SHP77 (cell line): ENCODE measurements at places on chromosomes 6 and 20.

DNA sequence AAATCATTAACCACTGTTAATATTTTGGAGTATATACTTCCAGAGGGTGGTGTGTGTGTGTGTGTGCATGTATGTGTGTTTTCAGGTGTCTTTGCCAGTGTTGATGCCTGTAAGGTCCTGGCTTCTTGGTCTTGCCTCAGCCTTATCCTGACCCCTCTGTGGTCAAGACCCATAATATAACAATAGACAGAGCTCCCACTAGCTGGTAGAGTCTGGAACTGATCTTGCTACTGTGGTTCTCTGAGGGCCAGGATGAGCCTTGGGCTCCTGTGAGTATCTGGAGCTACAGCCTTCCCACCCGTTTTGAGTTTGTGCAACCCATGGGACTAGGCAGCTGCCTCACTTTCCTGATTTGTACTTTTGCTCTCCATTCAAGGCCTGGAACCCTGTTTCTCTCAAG, 191.0 kb downstream of the IBTK start:
- DNase-seq: no peak

DNA sequence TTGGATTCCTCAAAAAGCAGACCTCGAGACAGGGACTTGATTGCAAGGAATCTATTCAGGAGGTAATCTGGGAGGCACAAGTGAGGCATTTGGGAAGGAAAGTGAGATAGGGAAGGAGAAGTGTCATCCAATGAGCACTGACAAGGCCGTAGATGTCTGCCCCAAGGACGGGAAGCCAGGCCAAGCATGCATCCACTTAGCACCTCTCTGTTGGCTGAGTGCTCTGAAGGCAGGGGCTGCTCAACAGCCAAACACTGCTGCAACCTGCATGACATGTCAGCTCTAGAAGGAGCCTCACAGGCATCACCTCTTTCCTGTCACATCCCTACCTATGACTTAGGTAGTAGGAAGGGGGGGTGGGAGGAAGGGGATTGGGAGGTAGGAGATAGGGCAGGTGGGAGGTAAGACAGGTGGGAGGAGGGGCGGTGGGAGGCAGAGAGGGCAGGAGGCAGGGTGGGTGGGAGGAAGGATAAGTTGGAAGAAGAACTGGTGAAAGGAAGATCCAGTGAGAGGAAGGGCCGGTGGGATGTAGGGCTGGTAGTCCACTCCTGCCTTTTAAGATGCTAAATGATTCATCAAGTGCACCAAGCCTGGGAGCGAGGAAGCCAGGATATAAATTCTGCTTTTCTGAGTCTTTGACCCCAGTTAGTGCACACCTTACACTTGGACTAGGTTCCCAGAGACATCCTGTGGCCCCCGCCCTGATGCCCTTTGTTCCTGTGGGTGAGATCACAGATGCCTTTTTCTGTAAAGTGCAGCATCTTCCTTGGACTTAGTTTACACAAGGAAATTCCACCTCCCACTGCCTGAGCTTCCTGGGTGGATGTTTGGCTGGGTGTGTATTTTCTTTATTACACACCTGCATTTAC, 83.8 kb upstream of the NXT1 start:
- DNase-seq: no peak

DNA sequence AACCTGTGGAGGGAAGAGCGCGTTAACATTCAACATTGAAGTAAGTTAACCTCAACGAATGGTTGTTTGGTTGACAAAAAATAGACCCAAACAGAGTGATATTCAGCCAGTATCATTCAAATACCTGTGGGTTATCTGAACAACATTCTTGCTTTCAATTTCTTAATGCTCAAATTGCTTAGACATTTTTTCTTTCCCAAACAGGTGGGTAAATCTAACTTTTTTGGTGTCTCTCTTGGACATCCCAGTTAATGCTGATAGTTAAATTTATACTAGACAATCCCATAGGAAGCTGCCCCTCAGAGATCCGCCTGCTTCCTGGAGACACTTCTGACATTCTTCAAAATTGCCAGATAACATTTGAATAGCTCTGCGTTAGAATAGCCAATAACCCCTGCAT, 14.1 kb upstream of the PFDN4 start:
- no peak for DNase-seq

DNA sequence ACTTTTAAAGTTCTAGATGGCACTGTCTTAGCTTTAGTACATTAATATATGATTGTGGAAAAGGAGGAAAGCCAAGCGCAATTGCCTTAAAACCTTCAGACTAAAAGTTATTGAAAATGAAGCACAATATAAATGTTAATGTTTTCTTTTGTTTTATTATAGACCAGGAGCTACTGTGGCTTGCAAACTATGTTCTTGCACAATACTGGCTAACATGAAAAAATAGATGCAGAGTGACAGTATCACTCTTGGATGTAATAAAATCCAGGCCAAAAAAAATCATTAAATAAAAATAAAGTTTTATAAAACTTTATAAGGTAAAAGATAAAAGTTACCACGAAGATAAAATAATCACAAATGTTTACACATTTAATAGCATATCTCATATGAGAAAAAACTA, 18.3 kb upstream of the PLN start:
- DNase-seq: no peak

GRCh38 chr6:163971841-163972838, 557.6 kb downstream of the QKI start:
- DNase-seq: no peak

- DNase-seq: no peak
Observed at GRCh38 chr20:24453869-24454268, 15.6 kb upstream of the SYNDIG1 start.

DNA sequence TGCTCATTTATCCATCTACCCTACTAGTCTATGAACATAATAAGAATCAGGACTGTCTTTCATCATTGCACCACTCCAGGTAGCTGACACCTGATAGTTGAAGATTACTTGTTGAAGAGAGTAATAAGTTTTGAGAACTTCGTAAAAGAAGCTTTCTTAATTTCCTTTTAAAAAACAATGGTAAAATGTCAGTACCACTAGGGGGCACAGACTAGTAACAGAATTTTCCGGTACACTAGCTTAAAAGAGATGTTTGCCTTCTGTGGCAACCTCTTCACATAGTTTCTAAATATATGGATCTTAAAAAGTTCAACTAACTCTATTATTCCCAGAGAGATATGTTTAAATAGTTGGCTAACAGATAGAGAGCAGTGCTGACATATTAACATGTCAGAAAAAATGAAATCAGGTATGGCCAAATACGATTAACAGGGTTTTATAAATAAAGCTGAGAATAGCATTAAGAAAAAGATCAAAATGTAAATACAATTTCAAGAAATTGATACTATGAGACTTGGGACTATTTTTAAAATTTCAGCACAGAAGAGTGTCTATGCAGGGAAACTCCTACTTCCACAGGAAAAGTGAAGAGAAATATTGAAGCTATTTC, 5.4 kb upstream of the KCNQ5 start:
- peak; percentile 10 for DNase-seq

GRCh38 chr20:20549267-20549612, 163.2 kb downstream of the RALGAPA2 start:
- peak; percentile 86 for DNase-seq

DNA sequence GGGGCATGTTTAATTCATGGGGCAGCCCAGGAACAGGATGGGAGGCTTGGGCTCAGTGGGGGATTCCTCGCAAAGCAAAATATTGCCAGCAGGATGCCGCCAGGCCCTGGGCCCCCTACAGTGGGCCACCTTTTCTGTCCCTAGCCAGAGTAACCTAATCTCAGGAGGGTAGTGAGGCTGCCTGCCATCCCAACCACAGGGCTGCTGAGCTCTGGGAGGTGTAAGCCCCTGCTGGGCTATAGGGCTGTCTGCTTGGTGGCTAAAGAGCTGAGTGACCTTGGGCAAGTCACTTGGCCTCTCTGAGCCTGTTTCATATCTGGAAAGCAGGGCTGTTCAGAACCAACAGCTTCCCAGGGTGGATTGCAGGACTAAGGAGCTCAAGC, 35.7 kb upstream of the CDH22 start:
- no peak for DNase-seq

GRCh38 chr20:18663932-18664331, 76.1 kb downstream of the DTD1 start:
- no peak for DNase-seq

DNA sequence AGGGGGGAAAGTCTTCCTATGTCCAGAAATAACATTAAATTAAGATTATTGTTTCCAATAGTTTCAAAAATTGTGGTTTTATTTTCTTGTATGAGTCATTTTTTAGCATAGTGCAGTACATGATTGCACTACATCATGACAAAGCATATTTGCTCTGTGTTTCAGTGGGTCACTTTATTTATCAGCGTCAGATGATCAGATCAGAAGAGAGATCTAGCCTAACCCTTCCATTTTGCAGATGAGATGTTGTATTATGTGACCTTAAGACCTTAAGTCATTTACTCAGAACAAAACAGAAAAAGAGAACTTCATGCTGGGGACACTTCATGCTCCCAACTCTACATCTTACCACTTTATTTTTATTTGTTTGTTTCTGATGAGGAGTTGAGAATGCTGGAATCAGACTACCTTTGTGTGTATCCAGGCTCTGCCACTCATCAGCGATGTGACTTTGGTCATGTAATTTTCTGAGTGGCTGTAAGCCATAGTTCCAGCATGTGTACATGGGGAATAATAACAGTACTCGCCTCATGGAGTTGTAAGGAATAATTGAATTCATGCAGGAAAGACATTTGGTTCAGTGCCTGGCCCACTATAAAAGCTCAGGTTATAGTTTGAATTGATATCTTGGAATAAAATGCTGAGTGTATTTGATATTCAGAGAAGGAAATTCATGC, 13.5 kb downstream of the EYA4 start:
- no peak for DNase-seq

GRCh38 chr20:49594143-49594930, 26.4 kb upstream of the PTGIS start:
- DNase-seq: no peak

DNA sequence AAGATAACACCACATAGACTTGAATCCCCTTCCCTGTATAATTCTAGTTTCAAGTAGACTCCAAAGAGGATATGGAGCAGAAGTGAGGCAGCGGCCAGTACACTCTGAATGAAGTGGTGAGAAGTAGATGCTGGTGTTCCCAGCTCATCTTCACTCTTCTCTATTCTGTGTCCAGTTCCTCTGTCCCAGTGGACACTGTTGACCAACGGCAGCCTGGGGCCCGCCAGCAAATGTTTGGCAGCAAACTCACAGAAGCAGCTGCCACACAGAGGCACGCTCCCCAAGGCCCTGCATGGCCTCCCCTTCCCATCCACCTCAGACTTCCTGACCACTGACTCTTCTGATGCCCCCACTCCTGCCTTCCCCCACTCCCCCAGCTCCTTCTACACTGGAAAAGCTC, 358.9 kb upstream of the ID4 start:
- DNase-seq: no peak

GRCh38 chr6:32151863-32152768, at the start of gene PRRT1:
PRRT1 (minus strand) TSS chr6:32151939; CDS start chr6:32151827, 112 bp downstream.
- DNase-seq: no peak

GRCh38 chr6:168967281-168967925, 286.2 kb downstream of the THBS2 start:
- no peak for DNase-seq

GRCh38 chr6:128395188-128395587, 125.2 kb downstream of the PTPRK start:
- DNase-seq: no peak

DNA sequence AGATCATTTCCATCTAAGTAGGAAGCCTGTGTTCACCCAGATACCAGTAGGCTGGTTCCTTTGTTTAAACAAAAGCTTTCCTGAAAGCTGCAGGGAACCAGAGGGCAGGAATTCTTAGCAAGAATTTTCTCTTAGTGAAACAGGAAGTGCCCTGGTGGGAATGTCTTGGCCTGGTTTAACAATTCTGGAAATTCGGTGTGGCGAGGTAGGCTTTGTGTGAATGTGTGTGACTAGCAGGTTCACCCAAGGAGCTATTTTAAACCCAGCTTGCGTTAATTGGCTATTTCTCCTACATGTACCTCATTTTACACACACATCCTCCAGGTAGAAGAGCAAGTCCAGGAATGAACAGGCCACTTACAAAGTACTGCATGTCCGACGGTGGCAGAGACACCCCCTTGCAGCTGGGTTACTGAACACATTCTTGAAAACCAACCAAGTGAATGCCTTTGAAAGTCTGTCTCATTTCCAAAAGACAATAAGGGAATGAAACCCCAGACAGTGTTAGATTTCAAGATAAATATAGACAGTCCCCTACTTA, 64.6 kb downstream of the GFOD1 start:
- no peak for DNase-seq

DNA sequence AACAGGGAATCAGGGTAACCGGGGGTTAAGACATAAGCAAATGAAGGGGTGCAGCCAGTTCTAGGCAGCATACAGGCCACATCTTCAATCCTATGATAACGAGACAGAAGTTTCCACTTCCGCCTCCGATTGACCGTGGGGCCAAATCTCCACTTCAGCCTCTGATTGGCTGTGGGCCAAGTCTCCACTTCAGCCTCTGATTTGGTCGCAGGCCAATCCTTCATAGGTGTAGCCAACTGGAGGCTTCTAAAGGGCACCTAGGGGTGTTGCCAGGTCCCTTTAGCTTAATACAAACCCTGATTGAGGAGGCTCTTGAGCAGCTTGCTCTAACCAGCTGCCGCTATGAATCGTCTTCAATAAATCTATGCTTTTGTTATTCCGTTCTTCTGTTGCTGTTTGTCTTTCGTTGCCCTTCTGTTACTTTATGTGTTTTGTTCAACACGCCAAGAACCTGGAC, 2.1 kb upstream of the ERGIC3 start:
- peak; percentile 95 for DNase-seq

- DNase-seq: no peak
Observed at GRCh38 chr20:13034115-13034514, 25.3 kb downstream of the SPTLC3 start.

DNA sequence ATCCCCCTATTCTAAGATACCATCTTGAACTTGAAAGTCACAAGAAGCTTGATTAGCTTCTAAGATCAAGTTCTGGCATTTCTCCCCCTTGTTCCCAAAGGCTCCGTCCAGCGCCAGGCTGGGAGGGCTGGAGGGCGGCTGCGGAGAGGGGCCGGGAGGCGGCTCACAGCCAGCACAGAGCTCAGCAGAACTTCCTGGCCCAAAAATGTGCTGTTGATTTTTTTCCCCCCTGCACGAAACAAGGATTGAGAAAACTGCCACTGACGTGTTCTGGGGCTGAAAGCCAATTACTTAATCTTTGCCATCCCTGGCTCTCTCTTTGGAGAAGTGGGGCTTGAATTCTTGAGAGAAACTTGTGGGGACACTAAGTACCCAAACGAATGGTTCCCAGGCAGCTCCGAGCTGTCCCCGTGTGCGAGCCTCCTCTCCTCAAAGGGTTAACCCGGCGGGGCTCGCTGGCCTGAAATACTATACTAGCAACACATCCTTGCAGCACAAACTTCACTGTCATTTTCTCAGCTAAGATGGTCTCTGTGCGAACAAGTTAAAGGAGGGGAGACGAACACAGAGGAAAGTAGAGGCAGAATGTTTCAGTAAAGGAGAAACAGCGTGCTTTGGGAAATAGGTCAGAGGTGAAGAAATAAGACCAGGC, 452 bp downstream of the TRAF3IP2 start:
- no peak for DNase-seq
